ENCODE measurements at places on chromosomes 2 and 18.

- DNase-seq: no peak
Observed at GRCh38 chr2:215435280-215435869, 493 bp downstream of the FN1 start.

GRCh38 chr18:13286456-13287125 is 68.0 kb downstream of the LDLRAD4 start:
- no peak for DNase-seq

- DNase-seq: no peak
Observed at GRCh38 chr2:33378556-33379210, 97.8 kb upstream of the RASGRP3 start.

- no peak for DNase-seq
Observed at GRCh38 chr2:102784940-102785339, 23.1 kb downstream of the TMEM182 start.

GRCh38 chr2:37774976-37775907 is 103.8 kb upstream of the CDC42EP3 start:
- no peak for DNase-seq

DNA sequence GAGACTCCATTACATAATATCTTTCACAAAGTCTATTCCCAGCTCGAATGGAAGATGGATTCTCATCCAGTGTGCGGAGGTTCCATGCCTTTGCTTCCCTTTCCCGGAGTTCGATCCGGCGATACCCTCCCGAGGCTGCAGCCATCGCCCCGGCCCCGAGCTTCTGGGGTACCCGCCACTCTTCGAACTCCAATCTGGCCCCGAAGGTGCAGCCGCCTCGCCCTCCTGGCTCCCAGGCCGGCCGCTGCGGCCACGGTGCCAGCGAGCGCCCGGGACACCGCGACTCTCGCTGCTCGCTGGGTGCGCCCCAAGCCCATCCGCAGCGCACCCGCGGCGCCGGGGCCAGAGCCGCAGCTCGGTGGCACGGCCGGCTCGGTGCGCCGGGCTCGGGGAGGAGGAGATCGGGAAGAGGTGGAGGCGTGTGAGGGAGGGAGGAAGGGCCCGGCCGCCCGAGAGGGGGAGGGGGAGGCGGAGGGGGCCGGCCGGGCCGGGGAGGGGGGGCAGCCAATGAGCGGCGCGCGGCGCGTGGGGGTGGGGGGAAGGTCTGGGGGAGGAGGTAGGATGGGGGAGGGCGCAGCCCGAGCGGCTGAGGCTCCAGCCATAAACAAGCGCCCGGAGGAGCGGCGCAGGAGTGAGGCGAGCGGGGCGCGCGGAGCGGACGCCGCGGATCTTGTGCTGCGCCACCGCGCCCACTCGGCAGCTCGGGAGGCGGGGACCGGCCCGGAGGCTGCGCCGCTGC is at the start of gene CRIM1:
TSS of gene CRIM1 (plus strand) at position 628 of the 739 bp plus-strand sequence. CDS start 515 bp downstream, outside the sequence.
- DNase-seq: peak; percentile 94

GRCh38 chr18:2112435-2113045 is 458.8 kb downstream of the METTL4 start:
- DNase-seq: peak; percentile 10

DNA sequence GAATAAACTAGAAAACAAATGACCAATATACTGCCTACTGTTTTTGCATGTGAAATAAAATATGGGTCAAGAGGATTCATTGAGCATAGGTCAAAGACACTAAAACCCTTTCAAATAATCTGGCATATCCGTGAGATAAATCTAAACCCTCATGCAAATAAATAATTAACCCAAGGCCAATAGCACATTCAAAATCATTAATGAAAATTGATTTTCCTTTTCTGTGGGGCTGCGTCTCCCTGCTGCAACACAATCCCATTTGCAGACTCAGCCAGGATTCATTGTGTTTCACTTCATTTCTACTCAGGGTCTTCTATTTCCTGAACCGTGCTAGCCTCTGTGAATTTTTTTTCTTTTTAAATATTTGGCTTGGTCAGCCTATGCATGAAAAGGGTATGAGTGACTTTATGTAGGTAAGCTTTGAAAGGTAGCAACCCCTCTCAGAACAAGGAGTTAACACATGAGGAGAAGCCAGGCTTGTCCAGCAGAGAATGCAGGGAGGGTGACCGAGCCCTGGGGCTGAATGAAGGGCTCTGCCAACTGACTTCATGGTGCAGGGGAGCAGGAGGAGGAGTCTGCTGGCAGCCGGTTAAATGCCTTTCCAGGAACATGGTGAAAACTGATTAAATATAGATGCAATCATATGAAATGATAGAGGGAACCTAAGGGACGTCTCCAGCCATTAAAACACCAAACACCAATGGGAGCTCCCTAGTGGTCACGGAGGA is 10.3 kb upstream of the CTAGE1 start:
- DNase-seq: no peak

Measured in fibroblast of skin of right quadriceps (primary cell).